ENCODE measurements at places on chromosomes 7 and 10. TPM values are rescaled to one million over a fixed set of nuclear protein-coding genes. Genes with fewer than 3 reads are reported as not detected.

DNA sequence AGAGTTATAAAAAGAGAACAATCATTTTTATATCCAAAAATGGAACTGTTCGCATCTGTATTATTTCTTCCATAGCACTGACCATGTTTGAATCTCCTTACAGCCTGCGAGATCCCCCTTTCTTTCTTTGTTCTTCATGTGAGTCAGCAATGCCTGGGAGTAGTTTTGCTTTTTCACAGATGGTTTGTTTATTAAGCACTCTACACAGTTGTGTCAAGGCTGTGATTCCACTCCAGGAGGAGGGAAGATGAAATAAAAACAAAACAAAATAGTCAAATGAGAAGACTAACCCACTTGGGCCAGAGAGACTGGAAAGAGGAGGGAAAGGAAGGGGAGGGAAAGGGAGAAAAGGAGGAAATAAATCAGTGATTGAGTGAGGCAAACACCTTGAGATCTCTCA, 7.8 kb downstream of the LIPF start:
- no peak overlapping the region for H3K27ac ChIP-seq
- H3K4me3 ChIP-seq: no peak overlapping the region
- peaks cover 6% of the 10 kb centered on the region for H3K27me3 ChIP-seq
- no peak for DNase-seq
- H3K4me1 ChIP-seq: peaks cover 5% of the 10 kb centered on the region

DNA sequence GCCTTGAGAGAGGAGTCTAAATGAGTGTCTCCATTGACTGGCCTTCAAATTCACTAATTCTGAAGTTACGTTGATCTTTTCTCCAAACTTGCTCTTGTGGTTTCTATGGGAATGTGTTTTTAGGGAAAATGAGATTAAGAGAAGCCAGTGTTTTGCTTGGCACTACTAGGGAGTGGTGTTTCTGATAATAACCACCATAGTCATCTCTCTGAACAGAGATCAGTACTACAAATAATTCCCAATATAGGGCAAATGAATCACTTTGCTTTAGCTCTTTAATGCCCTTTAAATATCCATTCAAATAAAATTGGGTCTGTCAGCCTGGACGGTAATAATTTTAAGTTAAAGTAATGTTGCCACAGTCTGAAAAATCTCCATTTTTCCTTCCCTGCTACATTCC, 90.8 kb downstream of the NRF1 start:
- DNase-seq: no peak
- H3K27me3 ChIP-seq: no peaks in the 10 kb centered on the region

DNA sequence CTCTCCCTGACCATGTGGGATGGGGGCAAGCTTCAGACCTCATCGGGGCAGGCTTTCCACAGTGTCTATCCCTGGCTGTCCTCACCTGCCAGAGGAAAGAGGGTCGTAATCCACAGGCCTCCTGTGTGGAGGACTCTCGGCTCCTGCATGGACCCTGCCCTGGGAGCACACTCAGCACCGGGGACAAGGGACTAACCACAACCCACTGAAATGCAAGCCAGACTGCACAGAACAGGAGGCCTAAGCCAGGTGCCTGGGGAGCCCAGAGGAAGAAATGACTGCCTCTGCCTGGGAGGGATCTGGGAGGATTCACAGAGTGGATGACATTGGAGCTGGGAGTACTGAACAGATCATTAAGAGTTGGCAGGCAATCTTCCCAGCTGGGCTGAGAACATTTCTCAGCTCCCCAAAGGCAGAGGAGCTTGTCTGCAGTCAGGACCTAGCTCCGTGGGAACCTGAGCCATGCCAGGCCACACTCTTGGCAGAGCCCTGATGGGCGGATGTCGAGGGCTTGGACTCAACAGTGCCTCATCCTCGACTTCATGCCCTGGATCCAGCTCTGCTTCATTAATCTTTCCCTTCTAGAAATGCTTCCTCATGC, 213.4 kb downstream of the USP6NL start:
- DNase-seq: no peak
- peaks cover 12% of the 10 kb centered on the region for H3K36me3 ChIP-seq
- no peak overlapping the region for H3K4me3 ChIP-seq
- H3K27ac ChIP-seq: peak overlapping the region; percentile 37

DNA sequence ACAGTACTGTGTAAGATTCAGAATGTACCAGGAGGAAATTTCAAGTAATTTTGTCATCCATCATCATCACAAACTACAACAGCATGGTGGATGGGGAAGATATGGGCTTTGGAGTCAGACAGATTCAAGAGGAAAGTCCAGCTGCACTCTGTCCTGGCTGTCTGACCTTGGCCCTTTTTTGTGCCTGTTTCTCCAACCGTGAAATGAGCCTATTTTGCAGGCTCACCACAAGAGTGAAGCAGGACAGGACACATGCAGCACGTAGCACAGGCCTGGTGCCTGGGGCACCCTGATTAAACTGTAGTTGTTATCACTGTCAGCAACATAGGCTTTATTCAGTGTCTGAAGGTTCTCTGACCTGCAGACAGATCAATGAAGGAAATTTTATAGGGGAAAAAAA, 37.6 kb downstream of the RHOBTB1 start:
- peaks cover 15% of the 10 kb centered on the region for H3K27me3 ChIP-seq
- no peak overlapping the region for H3K4me3 ChIP-seq
- H3K4me1 ChIP-seq: peaks cover 14% of the 10 kb centered on the region
- H3K27ac ChIP-seq: no peak overlapping the region
- no peak for DNase-seq

DNA sequence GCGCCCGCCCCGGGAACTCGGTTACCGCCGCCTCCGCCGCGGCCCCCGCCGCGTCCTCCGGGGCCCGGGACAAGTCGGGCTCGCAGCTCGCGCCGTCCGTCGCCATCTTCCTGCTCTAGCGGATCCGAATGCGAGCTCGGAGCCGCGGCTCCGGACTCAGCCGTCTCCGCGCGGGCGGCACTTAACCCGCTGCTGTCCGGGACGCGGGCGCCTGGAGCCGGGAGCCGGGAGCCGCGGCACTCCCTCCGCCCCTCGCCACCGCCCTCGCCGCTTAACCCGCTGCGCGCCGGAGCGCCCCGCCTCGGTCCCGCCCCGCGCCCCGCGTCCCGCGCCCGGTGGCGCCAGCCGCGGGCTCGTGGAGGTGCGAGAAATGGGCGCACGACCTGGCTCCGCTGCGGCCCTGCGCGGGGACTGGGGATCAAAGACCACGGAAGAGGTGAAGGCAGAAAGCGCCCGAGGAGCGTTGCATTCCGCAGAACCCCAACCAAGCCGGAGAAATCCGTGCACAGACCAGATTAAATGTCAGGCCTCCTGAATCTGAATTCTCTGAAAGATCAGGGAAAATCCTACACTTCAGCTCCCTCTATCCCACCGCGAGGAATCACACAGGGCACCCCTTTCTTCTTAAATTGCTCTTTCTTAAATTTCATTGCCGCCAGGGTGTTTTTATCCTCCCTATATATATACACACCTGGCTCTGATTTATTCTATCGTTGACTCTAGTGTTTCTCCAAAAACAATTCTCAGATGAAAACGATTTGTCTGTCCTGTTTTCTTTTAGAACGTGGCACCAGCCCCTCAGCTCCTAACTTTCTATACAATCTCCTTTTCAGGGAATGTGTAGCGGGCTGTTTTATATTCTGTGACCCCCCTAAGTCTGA, at the start of gene CTTNBP2:
Gene CTTNBP2 (minus strand): TSS at position 132 of the 881 bp plus-strand sequence. CDS start 26 bp downstream, at position 106.
- no peak within 1 kb of the TSS for H3K27ac ChIP-seq
- peak within 1 kb of the TSS; percentile 33 for H3K4me3 ChIP-seq
- H3K4me1 ChIP-seq: peaks cover 5% of the 10 kb centered on the region
- peak; percentile 6 for DNase-seq
- no peaks in the 10 kb centered on the region for H3K36me3 ChIP-seq
- H3K27me3 ChIP-seq: peaks cover 49% of the 10 kb centered on the region

Gene TES
- 140 TPM for total RNA-seq

- DNase-seq: no peak
- H3K4me3 ChIP-seq: no peak overlapping the region
- no peak overlapping the region for H3K27ac ChIP-seq
- no peaks in the 10 kb centered on the region for H3K27me3 ChIP-seq
- H3K4me1 ChIP-seq: no peaks in the 10 kb centered on the region
Measured at GRCh38 chr10:79382491-79382941, 35.2 kb downstream of the PPIF start.

GRCh38 chr10:34358729-34359434, 456.2 kb downstream of the PARD3 start:
- no peaks in the 10 kb centered on the region for H3K27me3 ChIP-seq
- H3K36me3 ChIP-seq: no peaks in the 10 kb centered on the region
- H3K27ac ChIP-seq: no peak overlapping the region
- H3K4me3 ChIP-seq: no peak overlapping the region
- no peaks in the 10 kb centered on the region for H3K4me1 ChIP-seq
- no peak for DNase-seq

Gene PRLHR
- total RNA-seq: not detected

- H3K36me3 ChIP-seq: no peaks in the 10 kb centered on the region
- DNase-seq: no peak
- H3K27ac ChIP-seq: no peak overlapping the region
- peaks cover 59% of the 10 kb centered on the region for H3K27me3 ChIP-seq
- peak overlapping the region; percentile 23 for H3K4me3 ChIP-seq
Measured at GRCh38 chr10:79983286-79983909, 34.5 kb upstream of the SFTPD start.

DNA sequence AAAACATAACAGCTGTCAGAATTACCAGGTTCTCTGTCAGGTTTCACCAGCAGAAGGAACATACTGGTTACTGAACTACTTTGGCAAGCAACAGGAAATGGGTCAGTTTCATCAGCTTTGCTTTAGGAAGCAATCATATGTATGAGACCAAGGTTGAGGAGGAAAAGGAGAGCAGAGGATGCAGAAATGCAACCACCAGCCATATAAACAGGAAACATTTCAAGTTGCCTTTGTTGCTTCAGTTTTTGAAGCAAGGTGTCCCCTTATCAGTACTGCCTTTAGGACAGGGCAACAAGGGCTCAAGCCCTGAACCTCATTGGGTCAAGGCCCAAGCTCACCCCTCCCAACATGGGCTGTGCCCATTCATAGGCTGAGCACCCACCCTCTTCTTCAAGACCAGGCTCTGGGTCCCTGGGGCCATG, 10.2 kb downstream of the HIPK2 start:
- H3K36me3 ChIP-seq: peaks cover 52% of the 10 kb centered on the region
- peak overlapping the region; percentile 94 for H3K27ac ChIP-seq
- no peaks in the 10 kb centered on the region for H3K27me3 ChIP-seq
- peak; percentile 55 for DNase-seq

GRCh38 chr7:8751557-8752231, 318.3 kb downstream of the NXPH1 start:
- H3K27me3 ChIP-seq: no peaks in the 10 kb centered on the region
- H3K27ac ChIP-seq: no peak overlapping the region
- H3K4me1 ChIP-seq: no peaks in the 10 kb centered on the region

- no peak overlapping the region for H3K27ac ChIP-seq
- peak; percentile 18 for DNase-seq
- no peaks in the 10 kb centered on the region for H3K36me3 ChIP-seq
- no peaks in the 10 kb centered on the region for H3K27me3 ChIP-seq
Measured at GRCh38 chr7:117715784-117716445, 157.3 kb downstream of the CTTNBP2 start.

DNA sequence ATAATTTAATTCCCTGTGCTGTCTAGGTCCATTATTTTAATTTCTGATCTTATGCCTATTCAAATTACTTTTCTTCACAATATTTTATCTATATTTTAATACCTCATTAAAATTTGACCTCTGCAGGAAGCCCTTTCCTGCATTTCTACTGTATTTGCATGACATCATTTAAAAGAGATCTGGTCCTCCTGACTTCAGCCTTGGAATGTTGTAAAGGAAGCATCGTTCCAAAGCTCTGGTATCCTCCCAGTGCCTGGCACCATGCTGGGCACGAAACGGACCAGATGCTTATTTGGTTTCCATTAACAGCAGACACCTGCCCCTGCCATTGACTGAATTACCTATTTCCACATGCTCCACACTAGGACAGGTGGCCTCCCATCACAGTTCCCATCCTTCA, 247.5 kb downstream of the KLF6 start:
- H3K36me3 ChIP-seq: no peaks in the 10 kb centered on the region
- no peaks in the 10 kb centered on the region for H3K4me1 ChIP-seq
- H3K4me3 ChIP-seq: no peak overlapping the region
- no peak for DNase-seq
- no peak overlapping the region for H3K27ac ChIP-seq

GRCh38 chr7:127870231-127870907, 160.9 kb downstream of the LRRC4 start:
- no peaks in the 10 kb centered on the region for H3K27me3 ChIP-seq
- peaks cover 7% of the 10 kb centered on the region for H3K4me1 ChIP-seq
- H3K27ac ChIP-seq: no peak overlapping the region
- H3K36me3 ChIP-seq: peaks cover 22% of the 10 kb centered on the region
- no peak for DNase-seq

DNA sequence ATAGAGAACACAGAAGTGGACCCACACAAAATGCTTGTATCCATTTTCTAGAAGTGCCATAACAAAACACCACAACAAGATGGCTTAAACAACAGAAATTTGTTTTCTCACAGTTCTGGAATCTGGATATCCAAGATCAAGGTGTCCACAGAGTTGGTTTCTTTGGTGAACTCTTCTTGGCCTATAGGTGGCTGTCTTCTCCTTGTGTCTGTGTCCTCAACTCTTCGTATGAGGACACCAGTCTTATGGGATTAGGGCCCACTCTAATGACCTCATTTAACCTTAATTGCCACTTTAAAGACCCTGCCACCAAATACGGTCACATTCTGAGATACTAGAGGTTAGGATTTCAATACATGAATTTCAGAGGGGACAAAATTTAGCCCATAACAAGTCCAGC, 30.8 kb upstream of the C10orf71 start:
- peaks cover 3% of the 10 kb centered on the region for H3K4me1 ChIP-seq
- peaks cover 3% of the 10 kb centered on the region for H3K36me3 ChIP-seq
- DNase-seq: no peak
- peaks cover 12% of the 10 kb centered on the region for H3K27me3 ChIP-seq
- H3K4me3 ChIP-seq: no peak overlapping the region

DNA sequence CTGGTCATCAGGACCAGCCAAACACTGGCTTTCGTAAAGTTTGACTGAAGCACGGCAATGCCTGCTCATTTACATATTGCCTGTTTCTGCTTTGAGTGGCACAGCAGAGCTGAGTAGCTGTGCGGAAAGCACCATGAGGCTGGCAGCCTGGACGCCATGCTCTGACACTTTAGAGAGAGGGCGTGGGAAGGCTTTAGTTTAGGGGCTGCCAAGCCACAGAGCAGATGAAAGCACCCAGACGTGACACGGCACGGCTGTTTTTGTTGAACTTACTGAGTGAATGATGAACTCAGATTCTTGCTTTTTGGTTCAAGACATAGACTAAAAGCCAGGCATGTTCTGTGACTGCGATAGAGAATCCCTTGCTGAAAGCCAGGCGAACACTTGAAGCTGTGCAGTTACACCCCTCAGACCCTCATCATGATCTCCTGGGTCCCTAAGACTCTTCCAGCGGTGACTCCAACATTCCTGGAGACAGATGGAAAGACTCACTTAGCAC, 182.1 kb downstream of the ZMYND11 start:
- peaks cover 16% of the 10 kb centered on the region for H3K4me1 ChIP-seq
- H3K36me3 ChIP-seq: no peaks in the 10 kb centered on the region
- H3K4me3 ChIP-seq: no peak overlapping the region

GRCh38 chr7:99079104-99079503, 64.8 kb downstream of the SMURF1 start:
- no peaks in the 10 kb centered on the region for H3K36me3 ChIP-seq
- H3K4me3 ChIP-seq: no peak overlapping the region
- no peak overlapping the region for H3K27ac ChIP-seq
- peaks cover 34% of the 10 kb centered on the region for H3K4me1 ChIP-seq
- peak; percentile 33 for DNase-seq

- H3K27ac ChIP-seq: no peak overlapping the region
- no peak for DNase-seq
- no peaks in the 10 kb centered on the region for H3K4me1 ChIP-seq
- H3K27me3 ChIP-seq: no peaks in the 10 kb centered on the region
- no peaks in the 10 kb centered on the region for H3K36me3 ChIP-seq
- H3K4me3 ChIP-seq: no peak overlapping the region
Measured at GRCh38 chr10:48451969-48452878, 145.7 kb downstream of the MAPK8 start.

GRCh38 chr10:12196531-12197211, 683 bp downstream of the CDC123 start:
- DNase-seq: no peak
- peaks cover 47% of the 10 kb centered on the region for H3K36me3 ChIP-seq

Gene SEMA4G
- total RNA-seq: 1.1 TPM

Data from activated CD4-positive, alpha-beta T cell treated with anti-CD3 and anti-CD28 coated beads, Interleukin-2, amount 10 ng/mL, durations not matched to agents 7 days and 5 days (primary cell).